Nucleus accumbens (tissue), 56 donors: ENCODE measurements at places on chromosomes 2 and 18.

GRCh38 chr2:119809339-119810048 lies 49.8 kb downstream of the PTPN4 start:
- DNase-seq, result no peak

DNA sequence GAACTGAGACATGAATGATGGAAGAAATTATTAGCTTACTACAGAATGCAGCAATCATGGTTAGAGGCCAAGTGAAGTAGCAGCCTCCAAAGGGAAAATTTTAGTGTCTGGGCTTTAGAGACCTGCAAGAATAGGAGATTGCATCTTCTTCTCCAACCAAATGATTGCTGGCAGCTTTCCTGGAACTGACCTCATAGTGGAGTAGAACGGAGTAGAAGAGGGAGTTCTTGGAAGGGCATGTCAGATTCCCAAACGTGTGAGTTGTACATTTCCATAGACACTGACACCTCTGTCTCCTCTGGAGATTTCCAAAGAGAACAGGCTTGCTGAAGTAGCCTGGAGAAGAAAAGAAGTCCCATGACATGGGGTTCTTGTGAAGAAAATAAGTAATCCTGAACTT lies 169.8 kb upstream of the ERBB4 start:
- no peak for DNase-seq

- no peak for DNase-seq
These were observed 4.8 kb downstream of the MC2R start for GRCh38 chr18:13910501-13910900.

DNA sequence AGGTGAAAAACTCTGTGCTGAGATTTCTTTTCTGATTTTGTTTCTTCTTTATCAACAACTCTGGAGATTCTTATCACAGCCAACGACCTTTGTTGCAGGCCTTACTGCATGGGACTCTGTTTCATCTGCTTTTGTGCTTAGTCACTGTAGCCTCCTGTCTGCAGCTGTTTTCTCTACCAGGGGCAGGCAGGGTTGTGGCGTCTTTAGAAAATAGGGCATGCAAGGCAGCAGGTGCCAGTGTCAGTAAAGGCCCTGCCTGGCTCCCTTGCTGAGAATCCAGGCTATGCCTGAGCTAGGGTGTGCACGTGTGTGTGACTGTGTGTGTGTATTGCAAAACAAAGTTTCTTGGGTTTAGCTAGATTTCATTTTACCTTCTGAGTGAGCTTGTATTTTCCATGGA lies 14.6 kb upstream of the SLC9A2 start:
- DNase-seq, result no peak

- no peak for DNase-seq
These were observed 24.6 kb upstream of the PLB1 start for GRCh38 chr2:28471214-28471613.

DNA sequence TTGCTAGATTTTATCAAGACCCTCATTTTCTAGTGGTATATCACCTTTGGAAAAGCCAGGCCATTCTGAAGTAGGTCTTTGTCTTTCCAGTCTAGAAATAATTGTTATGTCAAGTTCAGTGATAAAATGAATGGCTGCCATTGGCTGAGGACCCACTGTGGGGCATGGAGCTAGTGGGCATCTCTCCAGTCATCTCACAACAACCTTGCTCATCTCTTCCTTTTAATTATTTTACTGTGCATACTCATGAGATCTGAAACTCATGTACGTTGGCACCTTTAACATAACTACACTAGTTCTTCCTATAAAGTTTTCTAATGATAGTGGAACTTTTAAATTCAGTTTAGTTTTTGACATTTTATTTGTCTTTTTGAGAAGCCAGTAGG lies 240.9 kb downstream of the SLC8A1 start:
- no peak for DNase-seq

- DNase-seq, result no peak
These were observed 778 bp upstream of the INPP1 start for GRCh38 chr2:190342611-190343010.

GRCh38 chr2:165013944-165014619 lies 58.8 kb upstream of the SLC38A11 start:
- DNase-seq, result no peak

DNA sequence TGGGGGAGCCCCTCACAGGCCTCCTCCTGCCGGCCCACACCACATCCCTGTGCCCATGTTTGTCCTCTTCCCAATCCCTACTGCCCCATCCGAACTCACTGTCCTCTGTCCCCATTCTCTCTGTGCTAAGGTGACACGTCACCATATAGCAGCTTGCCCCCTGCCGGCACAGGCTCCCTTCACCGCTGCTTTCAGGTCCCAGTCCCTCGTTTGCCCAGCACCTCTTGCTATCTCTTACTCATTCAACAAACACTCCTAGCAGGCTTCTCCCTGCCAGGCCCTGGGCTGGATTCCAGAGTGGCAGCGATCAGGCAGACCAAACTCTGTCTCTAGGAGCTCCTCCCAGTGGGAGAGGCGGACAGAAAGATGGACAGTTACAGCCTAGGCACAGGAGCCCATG lies 74.3 kb downstream of the TFCP2L1 start:
- no peak for DNase-seq

GRCh38 chr18:79251021-79251420 lies 144.7 kb upstream of the NFATC1 start:
- DNase-seq, result no peak

GRCh38 chr2:107558295-107558694 lies 268.4 kb upstream of the RGPD4 start:
- DNase-seq, result no peak

GRCh38 chr18:78984941-78985784 lies 5.5 kb downstream of the SALL3 start:
- no peak for DNase-seq

GRCh38 chr2:37453027-37453426 lies 108.6 kb downstream of the QPCT start:
- DNase-seq, result no peak

DNA sequence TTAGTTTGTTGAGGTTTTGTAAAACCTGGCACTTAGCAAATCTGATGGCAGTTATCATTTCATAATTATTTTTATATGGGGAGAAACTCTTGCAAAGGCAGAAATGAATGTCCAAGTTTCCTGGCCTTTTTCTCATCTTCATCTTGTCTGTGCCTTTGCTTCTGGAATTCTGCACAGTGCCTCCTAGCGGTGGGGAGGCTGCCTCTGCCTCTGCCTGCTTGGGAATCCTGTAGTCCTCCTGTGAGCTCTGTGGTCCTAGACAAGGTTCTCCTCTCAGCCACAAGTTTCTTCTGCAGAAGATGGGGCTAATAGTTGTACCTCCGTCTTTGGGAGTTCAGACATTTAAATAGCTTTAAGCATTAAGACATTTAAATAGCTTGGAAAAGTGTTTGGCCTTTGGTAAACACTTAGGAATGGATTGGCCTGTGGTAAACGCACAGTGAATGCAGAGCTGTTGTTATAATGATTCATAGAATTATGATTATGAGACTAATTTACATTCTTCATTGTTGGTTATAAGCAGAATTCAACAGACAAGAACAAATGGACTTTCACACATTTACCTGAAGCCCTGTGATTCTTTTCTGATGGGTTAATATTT lies 101.2 kb downstream of the ZNF236 start:
- DNase-seq, result no peak
